Stimulated activated CD4-positive, alpha-beta T cell treated with anti-CD3 and anti-CD28 coated beads, Interleukin-2, amount 100 ng/mL, for 24 hours (primary cell): ENCODE measurements at places on chromosomes 3 and 15.

- DNase-seq, result peak; percentile 95
Measured at GRCh38 chr3:39383881-39384664, 903 bp downstream of the SLC25A38 start.

GRCh38 chr3:111084911-111085310 is 13.3 kb downstream of the NECTIN3 start:
- DNase-seq, result no peak

DNA sequence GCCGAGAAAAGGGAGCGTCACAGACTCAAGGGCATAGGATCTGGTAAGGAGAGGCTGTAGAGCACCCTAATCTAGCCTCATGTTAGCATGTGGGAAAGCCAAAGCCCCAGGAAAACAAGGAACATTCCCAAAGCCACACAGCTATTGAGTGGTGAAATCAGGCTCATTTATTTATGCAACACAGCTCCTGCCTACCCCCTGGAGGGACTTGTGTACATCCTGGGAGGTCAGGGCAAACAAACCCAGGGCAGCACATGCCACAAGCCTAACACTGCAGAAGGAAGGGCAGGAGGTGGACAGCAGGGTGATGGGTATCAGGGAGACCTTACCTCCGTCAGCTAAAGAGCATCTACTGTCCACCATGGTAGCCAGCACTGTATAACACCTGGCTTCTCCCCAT is 283.5 kb downstream of the RPLP1 start:
- DNase-seq, result no peak

- DNase-seq, result no peak
Measured at GRCh38 chr3:140316868-140317400, 360.9 kb upstream of the TRIM42 start.

DNA sequence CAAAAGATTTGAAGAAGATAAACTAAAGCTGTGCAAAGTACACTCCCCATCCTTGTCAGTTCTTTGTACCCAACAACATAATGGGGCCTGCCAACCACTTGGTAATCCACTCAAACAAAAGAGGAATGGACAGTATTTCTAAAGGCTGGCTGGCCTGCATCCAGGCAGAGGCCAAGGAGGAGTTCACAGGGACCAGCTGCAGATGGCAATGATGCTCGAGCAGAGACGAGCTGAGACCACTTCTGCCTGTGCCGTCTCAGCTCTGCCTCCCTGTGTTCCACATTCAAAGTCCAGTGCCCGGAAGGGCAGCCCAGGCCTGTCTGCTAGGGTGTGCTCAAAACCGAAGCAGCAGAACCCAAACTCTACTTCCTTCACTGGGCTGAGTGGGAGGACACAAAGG is 14.3 kb downstream of the CXCR6 start:
- no peak for DNase-seq

GRCh38 chr3:169264711-169265110 is 398.8 kb downstream of the MECOM start:
- no peak for DNase-seq

DNA sequence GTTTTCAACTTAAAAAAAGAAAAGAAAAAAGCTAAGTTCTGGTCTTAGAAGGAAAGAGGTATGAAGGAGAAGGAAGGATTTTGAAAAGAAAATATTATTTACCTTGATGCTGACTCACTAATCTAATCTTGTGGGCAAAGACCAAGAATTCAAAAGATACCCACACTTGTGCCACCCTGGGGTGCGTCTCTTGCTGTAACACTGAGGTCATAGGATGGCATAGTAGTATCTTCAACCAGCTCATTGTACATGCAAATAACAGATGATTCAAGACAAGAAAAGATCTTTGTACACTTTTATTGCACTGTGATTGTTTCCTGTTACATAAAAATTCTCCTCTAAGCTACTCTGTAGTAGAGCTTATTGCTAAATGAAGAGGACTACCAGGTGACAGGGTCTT is 17.3 kb downstream of the PLS1 start:
- no peak for DNase-seq

DNA sequence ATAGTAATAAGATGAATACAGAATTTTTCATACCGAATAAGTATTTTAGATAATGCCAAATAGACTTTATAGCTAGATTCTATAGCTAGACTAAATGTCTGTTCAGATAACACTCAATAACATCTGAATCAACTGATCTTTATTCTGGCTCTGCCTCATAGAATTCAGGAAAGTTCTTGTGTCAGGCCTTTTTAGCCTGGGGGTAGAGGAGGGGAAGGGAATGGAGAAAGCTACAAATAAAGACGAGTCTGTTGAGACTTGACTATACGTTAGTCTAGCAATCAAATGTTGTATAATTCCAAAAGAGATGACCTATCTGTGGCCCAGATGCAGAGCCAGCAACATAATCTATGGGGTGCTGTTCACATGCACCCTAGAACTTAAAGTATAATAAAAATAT is 106.6 kb upstream of the ABI3BP start:
- DNase-seq, result no peak

DNA sequence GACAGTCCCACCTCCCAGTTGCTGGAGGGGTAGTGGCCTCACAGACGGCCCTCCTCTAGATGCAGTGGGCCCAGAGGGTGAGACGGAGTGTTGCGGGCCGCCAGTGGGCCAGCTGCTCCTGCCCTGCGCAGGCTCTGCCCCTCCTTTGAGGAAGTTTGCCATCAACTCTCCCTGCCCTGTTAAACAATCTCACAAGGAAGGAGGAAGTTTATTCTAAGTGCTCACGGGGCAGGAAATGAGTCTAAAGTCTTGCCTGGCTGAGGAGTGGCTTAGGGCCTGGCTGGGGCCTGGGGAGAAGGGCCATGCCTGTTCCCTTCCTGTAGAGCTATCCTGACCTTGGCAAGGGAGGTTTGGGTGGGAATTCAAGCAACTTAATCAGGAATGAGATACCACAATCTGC is at the start of gene FAM3D:
TSS of gene FAM3D (minus strand) at position 92 of the 400 bp plus-strand sequence. CDS start 11,211 bp downstream, outside the sequence.
- no peak for DNase-seq

DNA sequence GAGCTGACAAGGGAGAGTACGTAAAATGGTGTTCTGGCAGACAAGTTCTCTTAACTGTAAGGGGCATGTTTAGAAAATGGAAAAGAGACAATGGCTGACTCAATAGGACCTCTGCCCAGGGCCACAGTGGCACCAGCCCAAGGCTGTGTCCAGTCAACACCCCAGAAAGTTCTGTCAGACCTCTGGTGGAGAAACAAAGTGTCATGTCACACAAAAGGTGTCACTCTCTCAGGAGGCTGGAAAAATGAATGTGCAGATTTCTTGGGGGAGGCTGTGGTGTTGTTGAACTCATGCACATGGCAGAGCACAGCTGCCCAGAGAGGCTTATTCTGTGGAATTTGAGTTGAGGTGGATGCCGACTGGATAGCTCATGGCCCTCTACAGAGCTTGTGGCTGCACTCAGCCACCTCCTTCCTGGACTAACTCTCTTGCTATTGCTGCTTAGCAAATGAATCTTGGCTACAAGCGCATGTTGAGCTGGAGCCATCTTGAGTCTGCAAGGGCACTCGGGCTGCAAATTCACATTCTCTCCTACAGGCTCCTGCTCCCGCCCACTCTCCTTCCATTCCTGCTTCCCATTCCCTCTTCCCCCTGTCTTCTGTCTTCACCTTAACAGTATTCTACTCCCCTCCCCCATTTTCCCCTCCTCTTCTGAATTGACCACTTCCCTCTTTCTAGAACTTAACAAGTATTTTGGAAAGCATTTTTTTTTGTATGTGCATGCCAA is 55.8 kb upstream of the SLC7A14 start:
- DNase-seq, result no peak

GRCh38 chr15:41746802-41747201 is 27.5 kb upstream of the MAPKBP1 start:
- no peak for DNase-seq

- no peak for DNase-seq
Measured at GRCh38 chr3:133230195-133230594, 169.7 kb upstream of the BFSP2 start.

- no peak for DNase-seq
Measured at GRCh38 chr3:41202834-41203345, 3.6 kb downstream of the CTNNB1 start.

GRCh38 chr3:188948997-188949389 is 222.8 kb upstream of the TPRG1 start:
- no peak for DNase-seq

- no peak for DNase-seq
Measured at GRCh38 chr15:81195339-81195864, 1.3 kb upstream of the IL16 start.

GRCh38 chr15:87949575-87950223 is 306.8 kb downstream of the NTRK3 start:
- DNase-seq, result no peak

- DNase-seq, result no peak
Measured at GRCh38 chr3:171054921-171055320, 28.4 kb upstream of the SLC2A2 start.

- DNase-seq, result no peak
Measured at GRCh38 chr3:62873761-62874710, 1.2 kb downstream of the CADPS start.

GRCh38 chr3:142876417-142876816 is 12.5 kb downstream of the PCOLCE2 start:
- no peak for DNase-seq

DNA sequence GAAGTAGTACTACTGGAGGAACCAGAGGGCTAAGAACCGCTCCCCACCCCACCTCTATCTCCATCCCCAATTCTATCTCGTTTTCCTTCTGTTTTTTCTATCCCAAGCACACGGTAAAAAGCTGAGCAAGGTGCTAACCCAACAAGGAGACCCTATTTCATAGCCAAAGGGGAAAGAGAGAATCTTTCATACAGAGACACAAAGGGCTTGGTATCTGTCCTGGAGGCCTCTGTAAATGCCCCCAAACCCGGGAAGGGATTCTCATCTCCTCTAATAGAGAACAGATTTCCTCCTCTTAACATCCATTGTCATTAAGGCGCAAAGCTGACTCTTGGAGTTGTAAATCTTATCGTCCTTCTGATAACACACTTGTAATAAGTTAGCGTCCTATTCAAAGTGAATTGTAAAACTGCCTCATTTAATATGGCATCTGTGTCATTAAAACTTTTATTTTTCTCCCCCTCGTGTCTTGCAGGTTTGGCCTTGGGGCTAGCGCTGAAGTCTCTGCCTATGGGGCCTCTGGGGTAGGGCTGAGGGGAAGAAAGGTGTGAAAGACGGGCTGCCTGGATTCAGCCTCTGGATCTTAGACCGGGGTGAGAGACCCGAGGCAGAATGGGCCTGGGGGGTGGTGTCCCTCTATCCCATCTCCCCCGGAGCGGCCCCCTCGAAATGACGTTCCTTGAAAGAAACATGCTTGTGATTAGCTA is 12.1 kb downstream of the NR2F2 start:
- DNase-seq, result no peak

- no peak for DNase-seq
Measured at GRCh38 chr15:60970246-60971170, 258.6 kb downstream of the RORA start.

GRCh38 chr15:89395996-89396395 is 61.4 kb upstream of the POLG start:
- no peak for DNase-seq

- no peak for DNase-seq
Measured at GRCh38 chr3:18064586-18064985, 322.2 kb upstream of the TBC1D5 start.

DNA sequence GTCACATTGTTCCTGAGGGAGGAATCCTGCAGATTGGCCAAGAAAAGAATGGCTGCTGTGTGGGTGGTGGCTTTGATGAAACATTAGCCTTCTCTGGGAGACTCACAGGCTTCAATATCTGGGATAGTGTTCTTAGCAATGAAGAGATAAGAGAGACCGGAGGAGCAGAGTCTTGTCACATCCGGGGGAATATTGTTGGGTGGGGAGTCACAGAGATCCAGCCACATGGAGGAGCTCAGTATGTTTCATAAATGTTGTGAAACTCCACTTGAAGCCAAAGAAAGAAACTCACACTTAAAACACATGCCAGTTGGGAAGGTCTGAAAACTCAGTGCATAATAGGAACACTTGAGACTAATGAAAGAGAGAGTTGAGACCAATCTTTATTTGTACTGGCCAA is 6.1 kb downstream of the PTX3 start:
- no peak for DNase-seq

DNA sequence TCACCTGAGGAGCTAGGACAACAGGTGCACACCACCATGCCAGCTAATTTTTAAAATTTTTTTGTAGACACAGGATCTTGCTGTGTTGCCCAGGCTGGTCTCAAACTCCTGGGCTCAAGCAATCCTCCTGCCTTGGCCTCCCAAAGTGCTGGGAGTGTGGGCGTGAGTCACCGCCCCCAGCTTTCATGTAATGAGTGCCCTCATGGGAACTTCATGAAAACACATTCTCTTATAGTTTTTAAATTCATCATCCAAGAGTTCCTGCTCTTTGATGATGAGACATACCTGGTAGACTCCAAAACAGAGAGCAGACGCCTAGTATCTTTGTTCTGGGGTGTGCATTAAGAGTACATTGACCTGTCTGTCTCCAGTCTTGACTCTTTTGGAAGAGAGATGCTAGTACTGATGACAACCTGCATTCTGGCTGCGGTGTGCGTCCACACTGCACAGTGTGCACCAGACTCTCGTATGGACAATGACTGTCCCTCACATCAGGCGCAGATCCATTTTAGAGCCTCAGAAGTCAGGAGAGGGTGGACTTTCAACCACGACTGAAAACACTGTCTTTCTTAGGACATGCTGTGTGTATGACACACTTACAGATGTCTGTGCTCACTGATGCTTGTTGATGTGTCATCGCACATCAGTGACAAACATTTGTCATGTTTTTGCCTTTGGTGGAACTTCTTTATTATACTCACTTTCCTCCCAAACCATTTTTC is 2.0 kb downstream of the NRROS start:
- peak; percentile 66 for DNase-seq

- DNase-seq, result no peak
Measured at GRCh38 chr15:42286445-42287029, 13.3 kb upstream of the TMEM87A start.

GRCh38 chr3:193775421-193776077 is 182.5 kb downstream of the OPA1 start:
- DNase-seq, result no peak

DNA sequence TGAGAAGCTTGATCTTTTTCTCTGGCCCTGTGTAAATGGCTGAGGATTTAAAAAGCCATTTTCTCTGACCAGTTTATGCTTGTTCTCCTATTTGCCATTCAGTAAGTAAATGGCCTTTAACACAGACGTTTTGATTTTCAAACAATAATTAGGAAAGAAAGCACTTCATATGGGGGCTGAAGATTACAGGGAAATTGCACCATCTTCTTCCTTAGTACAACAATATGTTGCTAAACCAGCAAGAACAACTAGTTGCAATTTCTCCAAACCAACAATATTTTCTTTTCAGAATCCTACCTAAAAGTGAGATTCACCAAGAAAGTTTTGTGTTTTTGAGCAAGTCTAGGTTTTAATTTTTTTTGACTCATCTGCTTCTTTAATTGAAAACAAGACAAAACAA is 80.5 kb upstream of the CCNL1 start:
- no peak for DNase-seq

DNA sequence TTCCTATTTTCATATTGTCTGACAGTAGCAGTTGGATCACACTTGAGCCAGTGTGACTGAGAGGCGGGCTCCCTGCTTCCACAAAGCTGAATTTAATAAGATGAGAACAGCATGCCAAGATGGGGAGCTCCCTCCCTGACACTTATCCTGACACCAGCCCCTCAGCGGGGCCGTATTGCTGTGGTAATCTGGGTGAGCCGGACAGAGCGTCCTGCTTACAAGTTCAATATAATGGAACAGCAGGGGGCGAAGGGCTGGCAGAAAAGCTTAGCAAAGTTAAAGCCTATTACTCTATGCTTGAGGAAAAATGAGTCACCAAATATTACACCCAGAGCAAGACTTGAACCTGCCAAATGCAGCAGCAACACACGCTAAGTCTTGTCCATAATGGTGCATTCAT is 163.8 kb upstream of the CMC1 start:
- no peak for DNase-seq

- no peak for DNase-seq
Measured at GRCh38 chr15:59924096-59924495, 80.0 kb upstream of the FOXB1 start.
